Neural cell (in vitro differentiated cells): ENCODE measurements at places on chromosomes 5 and 9. TPM values are rescaled to one million over a fixed set of nuclear protein-coding genes. Genes with fewer than 3 reads are reported as not detected.

Gene IL3
- polyA plus RNA-seq, result not detected in 2 replicates

Gene IL4
- polyA plus RNA-seq, result not detected in 2 replicates

Gene FAM221B
- 0.09 TPM in 1 of 2 replicates, not detected in the other for polyA plus RNA-seq

Gene SLC46A2
- not detected in 2 replicates for polyA plus RNA-seq

Gene ARID3C
- 2.1 and 2.8 TPM in 2 replicates for polyA plus RNA-seq

Gene CTNNA1
- 87.9 and 95.9 TPM in 2 replicates for polyA plus RNA-seq

Gene SLCO4C1
- 0.12 TPM in 1 of 2 replicates, not detected in the other for polyA plus RNA-seq

Gene CERCAM
- 1.1 and 1.8 TPM in 2 replicates for polyA plus RNA-seq

Gene LHX6
- 0.14 and 0.26 TPM in 2 replicates for polyA plus RNA-seq

Gene LCN2
- polyA plus RNA-seq, result not detected in 2 replicates

Gene PRDM9
- polyA plus RNA-seq, result not detected in 2 replicates

Gene CEMIP2
- 11.3 and 12.9 TPM in 2 replicates for polyA plus RNA-seq

Gene GABRA6
- 2.2 and 3.9 TPM in 2 replicates for polyA plus RNA-seq

Gene COL5A1
- 0.06 TPM in 1 of 2 replicates, not detected in the other for polyA plus RNA-seq

Gene CDH6
- polyA plus RNA-seq, result 2.1 and 2.3 TPM in 2 replicates

Gene BTNL3
- polyA plus RNA-seq, result not detected in 2 replicates

Gene IL9
- not detected in 2 replicates for polyA plus RNA-seq
